Stimulated activated CD4-positive, alpha-beta T cell treated with anti-CD3 and anti-CD28 coated beads, Interleukin-2, amount 100 ng/mL, for 48 hours (primary cell): ENCODE measurements at places on chromosomes 13 and 19.

DNA sequence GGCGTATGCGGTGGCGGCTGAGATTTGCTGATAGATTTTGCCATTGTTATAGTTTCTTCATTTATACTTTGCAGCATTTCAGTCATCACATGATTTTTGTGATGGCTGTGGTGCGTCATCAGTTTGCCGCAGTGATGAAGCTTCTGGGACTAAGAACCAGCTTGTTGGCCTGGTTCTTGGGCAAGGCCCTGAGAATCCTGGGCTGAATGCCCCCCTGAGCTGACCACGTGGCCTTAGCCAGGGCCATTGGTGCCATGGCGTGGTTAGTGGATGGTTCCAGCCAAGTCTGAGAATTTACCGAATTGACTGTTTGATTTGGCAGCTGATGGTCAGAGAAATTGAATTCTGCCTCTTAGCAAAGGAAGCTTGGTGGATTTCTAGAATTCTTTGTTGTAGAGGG, 17.8 kb downstream of the GATAD2A start:
- DNase-seq, result no peak

- DNase-seq, result no peak
Measured at GRCh38 chr13:85675151-85675907, 123.9 kb downstream of the SLITRK6 start.

- DNase-seq, result no peak
Measured at GRCh38 chr13:43080199-43080598, 56.8 kb downstream of the DNAJC15 start.

GRCh38 chr13:106593132-106593531, 25.2 kb upstream of the ARGLU1 start:
- no peak for DNase-seq
